Thoracic aorta (tissue), 2 donors: ENCODE measurements at places on chromosomes 5 and 9. TPM values are rescaled to one million over a fixed set of nuclear protein-coding genes. Genes with fewer than 3 reads are reported as not detected.

DNA sequence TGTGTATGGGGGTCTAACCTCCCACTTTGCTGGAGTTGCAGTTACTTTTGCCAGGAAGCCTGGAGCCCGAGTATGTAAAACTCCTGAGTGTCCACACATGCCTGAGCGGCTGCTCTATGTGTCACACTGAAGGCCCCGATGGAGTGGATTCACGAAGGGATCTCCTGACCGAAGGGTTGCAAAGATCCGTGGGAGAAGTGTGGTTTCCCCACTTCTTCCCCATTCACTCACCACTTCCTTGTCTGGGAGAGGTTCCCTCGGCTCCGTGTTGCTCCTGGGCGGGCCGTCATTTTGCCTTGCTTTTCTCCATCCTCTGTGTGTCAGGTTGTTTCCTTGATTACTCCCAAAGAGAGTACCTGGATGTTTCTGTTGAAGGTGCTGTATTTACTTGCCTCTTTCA, 16.2 kb upstream of the IL3 start:
- no peaks in the 10 kb centered on the region for H3K4me1 ChIP-seq
- H3K27me3 ChIP-seq: no peaks in the 10 kb centered on the region
- no peaks in the 10 kb centered on the region for H3K36me3 ChIP-seq
- no peak for DNase-seq

- DNase-seq: no peak
- H3K36me3 ChIP-seq: no peaks in the 10 kb centered on the region
- H3K4me3 ChIP-seq: no peak overlapping the region
- H3K27ac ChIP-seq: no peak overlapping the region
- no peaks in the 10 kb centered on the region for H3K27me3 ChIP-seq
- H3K4me1 ChIP-seq: no peaks in the 10 kb centered on the region
These were observed 1062.6 kb downstream of the NR2F1-AS1 start for GRCh38 chr5:92518318-92518904.

GMCL2 gene
- not detected for total RNA-seq

SLC25A48 gene
- 0.78 TPM for total RNA-seq

- no peak overlapping the region for H3K4me3 ChIP-seq
- no peaks in the 10 kb centered on the region for H3K36me3 ChIP-seq
- H3K27ac ChIP-seq: no peak overlapping the region
- DNase-seq: no peak
These were observed 827.6 kb upstream of the ACO1 start for GRCh38 chr9:31556667-31557463.

- H3K27me3 ChIP-seq: no peaks in the 10 kb centered on the region
- H3K27ac ChIP-seq: no peak overlapping the region
- no peak overlapping the region for H3K4me3 ChIP-seq
These were observed 144.4 kb downstream of the FSTL4 start for GRCh38 chr5:133467826-133468463.

CCDC69 gene
- total RNA-seq: 39.1 TPM

DNA sequence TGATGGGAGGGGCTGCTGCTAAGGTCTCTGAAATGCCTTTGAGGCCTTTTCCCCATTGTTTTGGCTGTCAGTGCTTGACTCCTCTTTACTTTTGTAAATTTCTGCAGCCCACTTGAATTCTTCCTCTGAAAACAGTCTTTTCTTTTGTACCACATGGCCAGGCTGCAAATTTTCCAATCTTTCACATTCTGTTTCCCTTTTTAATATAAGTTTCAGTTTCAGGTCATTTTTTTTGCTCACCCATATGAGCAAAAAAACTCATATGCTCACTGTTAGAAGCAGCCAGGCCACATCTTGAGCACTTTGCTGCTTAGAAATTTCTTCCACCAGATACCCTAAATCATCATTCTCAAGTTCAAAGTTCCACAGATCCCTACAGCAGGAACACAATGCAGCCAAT, 234.6 kb upstream of the ADRA1B start:
- H3K4me1 ChIP-seq: no peaks in the 10 kb centered on the region
- H3K27me3 ChIP-seq: no peaks in the 10 kb centered on the region
- DNase-seq: no peak
- no peaks in the 10 kb centered on the region for H3K36me3 ChIP-seq

DNA sequence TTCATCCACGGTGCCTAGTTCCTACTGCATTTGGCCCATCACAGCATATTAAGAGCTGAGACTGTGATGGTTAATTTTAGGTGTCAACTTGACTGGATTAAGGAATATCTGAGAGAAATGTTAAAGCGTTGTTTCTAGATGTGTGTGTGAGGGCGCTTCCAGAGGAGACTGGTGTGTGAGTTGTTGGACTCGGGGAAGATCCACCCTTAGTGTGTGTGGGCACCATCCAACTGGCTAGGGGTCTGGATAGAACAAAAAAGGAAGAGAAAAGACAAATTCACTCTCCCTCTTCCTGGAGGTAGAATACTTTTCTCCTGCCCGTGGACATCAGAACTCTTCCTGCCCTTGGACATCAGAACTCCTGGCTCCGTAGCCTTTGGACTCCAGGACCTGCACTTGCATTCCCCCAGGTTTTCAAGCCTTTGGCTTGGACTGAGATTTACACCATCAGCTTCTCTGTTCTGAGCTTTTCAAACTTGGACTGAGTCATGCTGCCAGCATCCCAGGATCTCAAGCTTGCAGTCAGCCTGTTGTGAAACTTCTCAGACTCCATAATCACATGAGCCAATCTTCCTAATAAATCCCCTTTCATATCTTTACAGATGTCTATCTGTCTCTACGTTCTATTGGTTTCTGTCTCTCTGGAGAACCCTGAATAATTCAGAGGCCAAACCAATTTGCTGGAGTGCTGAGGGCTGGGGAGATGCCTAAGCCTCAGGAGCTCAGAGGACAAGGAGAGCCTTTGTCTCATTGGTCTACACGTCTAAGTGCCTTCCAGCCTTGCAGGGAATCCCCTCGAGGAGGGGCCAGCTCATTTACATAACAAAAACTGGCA, 164.5 kb downstream of the DCP2 start:
- H3K27ac ChIP-seq: no peak overlapping the region
- no peaks in the 10 kb centered on the region for H3K4me1 ChIP-seq
- no peak for DNase-seq
- H3K27me3 ChIP-seq: no peaks in the 10 kb centered on the region
- no peaks in the 10 kb centered on the region for H3K36me3 ChIP-seq
- no peak overlapping the region for H3K4me3 ChIP-seq

SOX30 gene
- not detected for total RNA-seq

GRCh38 chr5:128406803-128407202, 131.2 kb downstream of the FBN2 start:
- DNase-seq: no peak
- H3K27ac ChIP-seq: no peak overlapping the region
- no peaks in the 10 kb centered on the region for H3K36me3 ChIP-seq
- no peak overlapping the region for H3K4me3 ChIP-seq

RUSC2 gene
- 124 TPM for total RNA-seq

PDZD2 gene
- 4.5 TPM for total RNA-seq

DNA sequence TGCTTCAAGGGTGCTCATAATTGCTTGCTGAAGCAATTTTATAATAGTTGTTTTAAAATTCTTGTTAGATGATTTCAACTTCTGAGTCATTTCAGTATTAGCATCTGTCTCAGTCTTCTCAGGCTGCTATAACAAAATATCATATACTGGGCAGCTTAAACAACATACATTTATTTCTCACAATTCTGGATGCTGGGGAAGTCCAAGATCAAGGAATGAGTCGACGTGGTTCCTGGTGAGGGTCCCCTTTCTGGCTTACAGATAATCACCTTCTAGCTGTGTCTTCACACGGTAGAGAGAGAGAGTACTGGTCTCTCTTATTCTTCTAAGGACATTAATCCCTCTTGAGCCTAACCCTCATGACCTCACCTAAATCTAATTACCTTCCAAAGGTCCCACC, 160.4 kb downstream of the SIL1 start:
- H3K4me1 ChIP-seq: no peaks in the 10 kb centered on the region
- no peaks in the 10 kb centered on the region for H3K27me3 ChIP-seq
- no peak for DNase-seq
- H3K27ac ChIP-seq: no peak overlapping the region
- no peak overlapping the region for H3K4me3 ChIP-seq

SLC23A1 gene
- total RNA-seq: not detected

- DNase-seq: no peak
- H3K4me3 ChIP-seq: no peak overlapping the region
- H3K27me3 ChIP-seq: no peaks in the 10 kb centered on the region
- H3K4me1 ChIP-seq: peaks cover 7% of the 10 kb centered on the region
- H3K36me3 ChIP-seq: no peaks in the 10 kb centered on the region
These were observed 160.9 kb downstream of the AUH start for GRCh38 chr9:91200692-91201336.

KCNV2 gene
- total RNA-seq: not detected

CCDC171 gene
- 6.4 TPM for total RNA-seq

SPINK1 gene
- total RNA-seq: not detected

GRCh38 chr9:74025402-74025925, 471.7 kb upstream of the RORB start:
- no peak for DNase-seq
- no peaks in the 10 kb centered on the region for H3K4me1 ChIP-seq
- H3K4me3 ChIP-seq: no peak overlapping the region
- H3K27ac ChIP-seq: no peak overlapping the region
- no peaks in the 10 kb centered on the region for H3K36me3 ChIP-seq
- no peaks in the 10 kb centered on the region for H3K27me3 ChIP-seq

PDGFRB gene
- total RNA-seq: 362 TPM

GRCh38 chr5:98105681-98106080, 667.8 kb upstream of the RGMB start:
- no peaks in the 10 kb centered on the region for H3K4me1 ChIP-seq

PTGDS gene
- 66.1 TPM for total RNA-seq

ZNF300 gene
- total RNA-seq: 3.8 TPM

GRCh38 chr9:118871531-118871930, 497.7 kb downstream of the BRINP1 start:
- H3K4me1 ChIP-seq: no peaks in the 10 kb centered on the region
- no peak overlapping the region for H3K4me3 ChIP-seq
- no peak for DNase-seq
- no peaks in the 10 kb centered on the region for H3K27me3 ChIP-seq
- H3K36me3 ChIP-seq: no peaks in the 10 kb centered on the region
- no peak overlapping the region for H3K27ac ChIP-seq

- H3K27me3 ChIP-seq: no peaks in the 10 kb centered on the region
- H3K36me3 ChIP-seq: no peaks in the 10 kb centered on the region
- no peaks in the 10 kb centered on the region for H3K4me1 ChIP-seq
- DNase-seq: no peak
- no peak overlapping the region for H3K27ac ChIP-seq
These were observed 13.8 kb downstream of the NAIP start for GRCh38 chr5:71011194-71011792.

- H3K27me3 ChIP-seq: no peaks in the 10 kb centered on the region
- DNase-seq: no peak
- no peak overlapping the region for H3K4me3 ChIP-seq
- peaks cover 15% of the 10 kb centered on the region for H3K4me1 ChIP-seq
- no peak overlapping the region for H3K27ac ChIP-seq
- no peaks in the 10 kb centered on the region for H3K36me3 ChIP-seq
These were observed 99.1 kb downstream of the ZNF608 start for GRCh38 chr5:124647352-124647751.

DNA sequence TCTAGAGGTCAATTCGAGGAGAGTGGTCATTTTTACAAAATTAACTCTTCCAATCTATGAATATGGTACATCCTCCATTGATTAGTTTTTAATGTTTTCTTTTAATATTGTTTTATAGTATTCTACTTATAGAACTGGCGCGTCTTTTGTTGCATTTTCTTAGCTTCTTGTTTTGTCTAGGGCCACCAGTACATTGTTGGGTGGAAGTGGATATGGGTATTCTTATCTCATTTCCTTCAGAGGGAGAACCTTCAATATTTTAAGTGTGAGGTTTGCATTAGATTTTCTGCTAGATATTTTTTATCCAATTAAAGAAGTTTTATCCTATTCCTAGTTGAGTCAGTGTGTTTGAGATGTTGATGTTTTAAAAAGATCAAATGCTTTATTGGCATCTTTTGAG, 69.8 kb downstream of the RPS23 start:
- H3K4me3 ChIP-seq: no peak overlapping the region
- no peaks in the 10 kb centered on the region for H3K4me1 ChIP-seq
- H3K27ac ChIP-seq: no peak overlapping the region
- no peaks in the 10 kb centered on the region for H3K27me3 ChIP-seq
- no peak for DNase-seq

GAPVD1 gene
- 82.8 TPM for total RNA-seq

SLC22A4 gene
- 2.1 TPM for total RNA-seq

MOB3B gene
- 11.1 TPM for total RNA-seq

PTCH1 gene
- total RNA-seq: 12.6 TPM

DNA sequence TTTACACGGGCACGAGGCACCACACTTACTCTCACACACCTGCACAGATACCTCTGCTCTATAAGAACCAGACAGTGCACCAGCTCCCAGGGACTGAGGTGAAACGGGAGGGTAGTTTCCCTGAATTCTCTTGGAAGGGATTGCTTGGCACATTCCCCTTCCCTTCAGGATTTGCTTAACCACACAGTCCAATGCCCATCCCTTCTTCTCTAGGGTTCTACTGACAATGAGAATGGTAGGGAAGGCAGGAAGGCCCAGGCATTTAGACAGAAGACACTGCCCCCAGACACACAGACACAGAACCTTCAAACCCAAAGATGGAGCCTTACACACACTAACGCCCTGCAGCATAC, 704 bp upstream of the LHX6 start:
- H3K4me3 ChIP-seq: no peak overlapping the region
- peaks cover 37% of the 10 kb centered on the region for H3K27me3 ChIP-seq
- H3K4me1 ChIP-seq: peaks cover 34% of the 10 kb centered on the region
- no peaks in the 10 kb centered on the region for H3K36me3 ChIP-seq
- H3K27ac ChIP-seq: no peak overlapping the region
- DNase-seq: no peak

PCDHGA9 gene
- total RNA-seq: 18.6 TPM

GRCh38 chr5:35129921-35130485, 82.3 kb upstream of the AGXT2 start:
- no peak overlapping the region for H3K4me3 ChIP-seq
- H3K27me3 ChIP-seq: no peaks in the 10 kb centered on the region
- no peaks in the 10 kb centered on the region for H3K4me1 ChIP-seq
- no peak overlapping the region for H3K27ac ChIP-seq
- H3K36me3 ChIP-seq: no peaks in the 10 kb centered on the region

DNA sequence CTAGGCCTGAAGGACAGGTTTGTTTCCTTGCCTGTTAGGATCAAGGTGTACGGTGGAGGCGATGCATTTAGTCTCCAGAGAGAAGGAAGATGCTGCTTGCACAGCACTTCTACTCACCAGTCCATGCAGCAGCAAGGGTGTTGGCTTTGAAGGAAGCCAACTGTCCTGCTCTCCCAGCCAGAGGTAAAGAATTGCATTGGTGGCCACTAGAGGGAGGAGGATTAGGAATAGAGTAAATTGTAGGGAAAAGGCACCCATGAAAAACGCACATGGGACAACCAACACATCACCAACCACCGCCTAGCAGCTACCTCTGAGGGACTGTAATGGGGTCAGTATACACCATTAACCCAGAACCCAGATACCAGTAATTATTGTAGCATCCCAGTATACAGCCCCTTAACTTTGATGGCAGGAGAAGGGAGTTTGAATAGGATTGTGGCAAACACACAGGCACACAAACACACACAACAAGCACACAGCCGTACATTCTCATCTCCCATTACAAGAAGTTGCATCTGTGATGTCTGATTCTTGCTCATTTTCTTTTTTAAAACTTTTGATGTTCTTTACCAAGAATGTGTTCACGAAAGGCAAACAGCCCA, 267.7 kb downstream of the ADAMTS6 start:
- H3K27ac ChIP-seq: no peak overlapping the region
- no peak overlapping the region for H3K4me3 ChIP-seq
- H3K36me3 ChIP-seq: no peaks in the 10 kb centered on the region
- H3K27me3 ChIP-seq: no peaks in the 10 kb centered on the region
- H3K4me1 ChIP-seq: no peaks in the 10 kb centered on the region

GRCh38 chr5:147621016-147621415, 111.1 kb upstream of the DPYSL3 start:
- DNase-seq: no peak
- no peak overlapping the region for H3K4me3 ChIP-seq
- no peaks in the 10 kb centered on the region for H3K27me3 ChIP-seq
- no peaks in the 10 kb centered on the region for H3K36me3 ChIP-seq

EMB gene
- 20.8 TPM for total RNA-seq

FOXD4L4 gene
- total RNA-seq: not detected

MAMDC2 gene
- 25.4 TPM for total RNA-seq
